HTR-8/SVneo (cell line): ENCODE measurements at places on chromosomes 7 and 10.

DNA sequence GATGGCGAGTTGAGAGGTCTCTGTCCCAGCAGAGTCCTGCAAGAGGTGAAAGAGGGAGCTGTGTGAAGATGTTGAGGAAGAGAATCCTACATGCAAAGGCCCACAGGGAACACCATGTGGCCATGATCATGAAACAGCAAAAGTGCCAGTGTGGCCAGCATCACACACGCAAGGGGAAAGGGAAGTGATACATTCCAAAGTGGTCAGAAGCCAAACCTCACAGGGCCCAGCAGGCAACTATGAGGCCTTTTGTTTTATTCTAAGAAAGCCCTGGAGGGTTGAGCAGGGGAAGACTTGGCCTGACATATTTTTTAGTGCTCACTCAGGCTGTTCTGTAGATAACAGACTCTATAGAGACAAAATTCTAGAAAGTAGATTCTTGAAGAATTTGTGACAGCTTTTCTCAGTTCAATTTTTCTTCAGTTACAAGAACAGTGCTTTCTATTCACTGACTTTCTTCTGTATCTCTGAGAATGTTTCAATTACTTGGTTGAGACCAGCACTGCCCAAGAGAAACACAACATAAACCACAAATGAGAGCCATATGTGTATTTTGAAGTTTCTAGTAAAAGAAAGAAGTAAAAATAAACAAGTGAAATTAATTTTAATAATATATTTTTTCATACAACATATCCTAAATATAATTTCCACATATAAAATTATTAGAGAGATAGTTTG is 82.3 kb downstream of the HTR7 start:
- no peak for DNase-seq

DNA sequence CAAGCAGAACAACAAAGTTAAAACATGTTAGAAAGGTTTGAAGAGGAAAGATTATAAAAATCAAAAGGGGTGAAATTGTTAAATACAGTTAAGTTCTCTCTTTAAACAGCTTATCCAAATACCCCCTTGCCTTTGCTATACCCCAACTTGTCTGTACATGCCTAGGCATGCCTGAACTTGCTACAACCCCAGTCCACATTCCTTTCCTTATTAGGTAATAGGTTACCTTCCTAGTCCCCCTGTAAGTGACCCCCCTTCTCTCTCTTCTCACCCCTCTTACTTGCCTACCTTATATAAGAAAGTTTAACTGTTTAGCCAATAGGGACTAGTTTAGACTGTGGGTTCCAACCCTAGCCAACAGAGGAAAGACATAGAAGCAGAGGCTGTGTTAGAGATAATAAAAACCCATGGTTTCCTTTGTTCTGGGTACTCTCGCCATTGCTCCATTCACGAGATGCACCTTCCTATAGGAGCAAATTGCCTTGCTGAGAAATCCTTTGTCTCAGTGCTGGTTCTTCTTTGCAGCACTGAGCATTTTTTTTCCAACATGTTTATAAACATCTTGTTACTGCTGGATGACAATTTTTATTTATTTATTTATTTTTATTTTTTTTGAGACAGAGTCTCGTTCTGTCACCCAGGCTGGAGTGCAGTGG is 282.2 kb upstream of the GALNT17 start:
- no peak for DNase-seq

- DNase-seq = no peak
Measured at GRCh38 chr7:52017802-52018679, 701.4 kb upstream of the COBL start.

- DNase-seq = no peak
Measured at GRCh38 chr7:71829515-71829914, 582.6 kb downstream of the CALN1 start.

GRCh38 chr10:90992462-90992861 is 71.6 kb upstream of the ANKRD1 start:
- no peak for DNase-seq

- no peak for DNase-seq
Measured at GRCh38 chr10:118873738-118874105, 119.0 kb upstream of the CACUL1 start.

- DNase-seq = no peak
Measured at GRCh38 chr10:127470911-127471310, 78.2 kb upstream of the NPS start.

DNA sequence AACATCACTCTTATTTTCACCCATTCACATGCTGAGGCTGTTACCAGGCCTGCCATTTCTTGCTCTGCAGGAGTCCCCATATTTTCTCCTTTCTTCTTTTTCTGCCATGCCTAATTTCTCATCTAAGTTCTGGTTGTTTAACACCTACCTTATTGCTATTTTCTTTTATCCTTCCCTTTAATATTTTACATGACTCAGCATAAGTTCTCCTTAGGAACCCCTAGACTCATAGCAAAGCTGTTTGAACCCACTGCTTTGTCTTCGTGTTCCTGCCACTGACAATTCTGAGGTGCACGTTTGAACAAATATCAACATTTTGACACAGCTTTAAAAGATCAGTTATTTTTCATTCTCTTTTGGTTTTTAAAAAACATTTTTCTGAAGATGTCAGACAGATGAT is 98.2 kb downstream of the KIF20B start:
- DNase-seq = no peak

DNA sequence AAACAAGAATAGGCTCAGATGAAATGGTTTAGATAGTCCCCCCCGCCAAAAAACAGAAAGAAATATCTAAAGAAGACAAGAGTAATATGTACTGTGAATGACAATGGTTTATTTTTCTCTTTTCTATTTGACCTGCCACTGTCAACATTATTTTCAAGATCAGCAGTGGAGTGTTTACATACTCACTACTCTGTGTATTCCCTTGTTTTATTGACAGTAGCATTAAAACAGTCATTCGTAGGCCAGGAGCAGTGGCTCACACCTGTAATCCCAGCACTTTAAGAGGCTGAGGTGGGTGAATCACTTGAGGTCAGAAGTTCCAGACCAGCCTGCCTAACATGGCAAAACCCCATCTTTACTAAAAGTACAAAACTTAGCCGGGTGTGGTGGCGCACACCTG is 245.3 kb upstream of the SLC26A5 start:
- DNase-seq = no peak

- no peak for DNase-seq
Measured at GRCh38 chr7:115005953-115006352, 84.1 kb downstream of the MDFIC start.

GRCh38 chr10:43287056-43288007 is 20.5 kb upstream of the RASGEF1A start:
- peak; percentile 49 for DNase-seq

GRCh38 chr10:106147021-106147420 is 1017.5 kb downstream of the SORCS1 start:
- no peak for DNase-seq

- DNase-seq = no peak
Measured at GRCh38 chr7:70502117-70502863, 629.7 kb upstream of the GALNT17 start.

GRCh38 chr7:43248961-43249822 is 136.7 kb downstream of the HECW1 start:
- peak; percentile 42 for DNase-seq

DNA sequence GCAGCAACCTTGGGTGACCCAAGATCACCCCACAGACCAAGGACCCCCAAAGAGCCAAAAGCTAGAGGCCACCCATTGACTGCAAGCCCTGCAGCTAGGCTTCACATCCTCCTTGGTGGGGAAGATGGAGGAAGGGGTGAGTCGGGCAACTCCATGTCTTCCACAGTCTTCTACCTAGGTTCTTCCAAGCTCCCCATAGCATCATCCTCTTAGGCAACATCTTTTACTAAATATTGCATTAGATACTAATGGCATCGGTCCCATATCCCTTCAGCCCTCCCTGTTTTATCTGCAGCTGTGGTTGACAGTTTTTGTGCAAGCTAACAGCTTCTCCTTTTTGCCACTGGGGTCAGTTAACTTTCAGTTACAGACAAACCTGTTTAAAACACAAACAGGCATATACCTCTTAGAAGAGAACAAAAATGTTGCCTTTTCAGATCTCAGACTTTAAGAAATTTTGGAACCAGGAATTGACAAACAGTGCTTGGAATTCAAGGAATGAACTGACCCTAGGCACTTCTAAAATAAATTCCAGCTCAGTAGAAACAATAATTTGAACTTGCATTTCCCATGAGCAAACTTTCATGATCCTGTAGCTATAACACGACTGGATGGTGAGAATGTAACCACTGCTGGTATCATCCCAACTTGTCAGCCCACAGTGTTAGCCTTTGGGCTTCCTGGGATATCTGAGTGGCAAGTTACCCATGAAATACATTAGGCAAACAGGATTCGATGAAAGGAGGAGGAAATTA is 33.9 kb upstream of the MSMB start:
- no peak for DNase-seq

DNA sequence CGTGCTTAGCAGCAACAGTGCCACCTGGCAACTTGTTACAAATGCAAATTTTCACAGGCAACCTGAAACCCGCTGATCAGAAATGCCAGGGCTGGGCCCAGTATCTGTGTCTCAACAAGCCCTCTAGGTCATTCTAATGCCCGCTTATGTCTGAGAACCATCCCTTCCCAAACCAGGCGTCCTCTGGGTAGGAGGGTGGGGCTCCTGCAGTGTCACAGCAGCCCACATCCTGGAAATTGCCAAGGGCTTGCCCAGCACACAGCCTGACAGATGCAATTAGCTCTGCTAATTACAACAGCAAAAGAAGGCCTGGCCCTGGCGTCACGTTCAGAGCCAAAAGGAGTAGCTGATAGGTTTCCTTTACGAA is 15.9 kb downstream of the ITPRIP start:
- DNase-seq = no peak

DNA sequence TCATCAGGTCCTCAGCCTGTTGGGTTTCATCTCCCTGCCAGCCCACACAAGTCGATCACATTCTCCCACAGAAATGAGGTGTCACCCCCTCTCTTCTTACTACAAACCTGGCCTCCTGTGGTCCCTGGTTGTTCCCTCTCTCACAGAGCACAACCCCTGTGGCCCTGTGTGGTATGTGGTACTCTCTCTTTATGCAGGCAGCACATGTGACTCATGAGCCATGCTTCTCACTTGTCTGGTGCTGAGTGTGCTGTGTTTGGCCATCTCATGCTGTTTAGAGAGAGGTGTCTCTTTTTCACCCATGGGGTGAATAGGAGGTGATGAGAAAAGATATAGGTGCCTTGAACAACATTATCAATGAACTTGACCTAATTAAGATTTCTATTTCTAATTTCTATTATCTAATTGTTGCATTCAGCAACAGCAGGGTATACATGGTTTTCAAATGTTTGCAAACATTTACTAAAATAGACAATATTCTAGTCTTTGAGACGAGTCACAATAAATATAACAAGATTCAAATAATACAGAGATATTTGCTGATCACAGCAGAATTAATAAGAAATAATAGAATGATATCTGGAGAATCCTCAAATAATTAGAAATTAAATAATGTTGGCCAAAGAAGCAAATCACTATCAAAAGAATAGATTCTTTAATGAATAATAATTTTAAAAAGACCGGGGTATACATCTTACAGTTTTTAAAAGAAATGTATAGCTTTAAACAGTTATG is 633.8 kb upstream of the IGFBP3 start:
- no peak for DNase-seq

DNA sequence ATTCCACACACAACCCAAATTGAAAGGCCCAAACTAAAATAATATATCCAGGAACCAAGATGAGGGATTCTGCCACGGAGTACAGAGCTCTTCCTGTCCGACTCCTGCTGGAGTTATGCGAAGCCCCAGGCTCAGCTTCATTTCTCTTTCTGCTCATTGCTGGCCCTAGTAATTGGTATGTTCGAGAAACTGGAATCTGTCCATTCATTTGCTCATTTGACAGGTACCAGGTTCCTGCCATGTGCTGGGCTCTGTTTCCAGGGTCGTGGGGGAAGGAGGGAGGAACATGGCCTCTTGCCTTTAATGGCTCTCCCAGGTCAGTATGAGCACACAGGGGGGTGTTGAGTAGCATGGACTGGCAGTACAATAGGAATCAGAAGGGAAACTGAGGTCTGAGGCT is 179.2 kb upstream of the SHH start:
- DNase-seq = no peak

GRCh38 chr7:151763420-151763984 is 113.4 kb downstream of the PRKAG2 start:
- DNase-seq = no peak

DNA sequence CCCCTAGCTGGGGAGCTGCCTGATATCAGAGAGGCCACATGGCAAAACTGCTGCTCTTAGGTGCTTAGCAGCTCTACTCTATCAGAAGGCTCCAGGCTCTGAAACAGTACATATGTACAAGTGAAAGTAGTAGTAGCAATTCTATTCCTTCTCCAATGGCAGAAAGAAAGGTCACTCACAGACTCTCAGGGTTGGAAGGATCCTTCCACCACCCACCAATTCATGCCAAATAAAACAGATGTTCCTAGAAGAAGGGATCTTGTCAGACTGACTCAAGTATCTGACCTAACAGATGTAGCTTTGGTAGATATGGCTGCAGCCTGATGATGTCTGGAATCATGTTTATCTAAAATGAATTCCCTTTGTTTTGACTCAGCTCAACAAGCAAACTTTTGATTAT is 8.0 kb upstream of the ALDH18A1 start:
- DNase-seq = no peak

GRCh38 chr10:95697429-95697828 is 3.7 kb upstream of the TCTN3 start:
- DNase-seq = no peak

DNA sequence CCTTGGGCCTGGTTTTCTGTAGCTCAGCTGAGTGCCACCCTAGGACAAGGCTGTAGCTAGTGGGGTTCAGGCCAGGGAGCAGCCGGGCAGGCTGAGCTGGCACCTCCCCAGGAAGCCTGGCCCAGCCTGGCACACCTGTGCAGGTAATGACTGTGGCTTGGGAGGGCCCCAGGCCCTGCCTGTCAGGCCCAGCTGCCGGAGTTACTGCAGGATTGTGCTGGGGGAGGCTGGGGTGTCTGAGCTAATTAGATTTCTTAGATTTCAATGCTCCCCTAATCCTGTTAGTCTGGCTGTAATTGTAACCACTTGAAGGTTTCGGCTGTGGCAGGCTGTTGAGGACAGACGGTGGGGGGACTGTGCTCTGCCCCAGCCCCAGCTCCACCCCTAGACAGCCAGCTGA is 6.0 kb downstream of the ZMIZ1 start:
- DNase-seq = no peak

DNA sequence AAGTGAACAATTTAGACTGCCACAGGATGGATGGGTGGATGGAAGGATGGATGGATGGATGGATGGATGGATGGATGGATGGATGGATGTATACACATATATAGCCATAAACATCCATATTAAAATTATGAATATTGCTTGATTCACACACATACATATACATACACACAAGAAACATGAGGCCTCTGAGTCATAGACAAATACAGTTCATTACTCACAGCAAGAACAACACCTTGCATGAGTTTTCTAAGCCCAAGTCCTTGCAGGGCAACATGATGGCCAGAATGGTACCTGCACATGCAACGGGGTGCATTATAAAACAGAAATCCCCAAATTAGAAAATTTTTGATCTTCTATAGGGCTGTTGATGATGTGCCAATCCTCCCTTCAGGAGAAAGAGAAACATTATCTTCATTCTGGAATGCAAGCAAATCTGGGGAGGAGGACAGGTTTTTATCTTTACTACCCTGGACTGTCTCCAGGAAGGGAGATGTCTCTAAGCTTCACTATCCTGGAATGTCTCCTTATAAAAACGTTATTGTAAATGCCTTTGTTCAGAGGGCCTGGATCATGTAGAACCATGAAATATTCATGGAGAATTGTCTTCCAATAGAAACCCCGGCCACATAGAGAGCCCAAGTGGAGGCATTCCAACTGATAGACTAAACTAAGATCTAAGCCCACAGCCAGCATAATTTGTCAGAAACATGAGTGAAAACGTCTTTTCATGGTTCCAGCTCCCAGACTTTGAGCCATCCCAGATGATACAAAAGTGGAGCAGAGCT is 238.6 kb upstream of the LRRN3 start:
- no peak for DNase-seq
